ENCODE measurements at places on chromosomes 16 and 17.

DNA sequence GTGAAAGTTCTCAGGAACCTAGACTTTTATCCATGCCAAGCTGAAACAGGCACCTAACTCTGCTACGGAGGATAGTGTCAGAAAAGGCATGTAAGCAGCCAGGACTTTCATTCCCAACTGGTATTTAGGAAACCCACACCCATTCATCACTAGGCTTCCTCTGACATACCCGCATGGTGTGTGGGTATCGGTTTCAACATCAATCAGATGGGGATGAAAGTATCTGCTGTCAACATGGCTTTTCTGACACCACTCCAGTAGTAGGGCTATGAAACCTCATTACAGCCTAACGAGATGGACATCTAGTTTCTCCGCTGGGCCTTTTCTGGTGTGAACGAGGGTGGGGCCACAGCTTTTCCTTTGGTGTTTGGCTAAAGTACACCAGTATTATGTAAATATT is 1178.3 kb downstream of the CDH11 start:
- DNase-seq, result no peak

DNA sequence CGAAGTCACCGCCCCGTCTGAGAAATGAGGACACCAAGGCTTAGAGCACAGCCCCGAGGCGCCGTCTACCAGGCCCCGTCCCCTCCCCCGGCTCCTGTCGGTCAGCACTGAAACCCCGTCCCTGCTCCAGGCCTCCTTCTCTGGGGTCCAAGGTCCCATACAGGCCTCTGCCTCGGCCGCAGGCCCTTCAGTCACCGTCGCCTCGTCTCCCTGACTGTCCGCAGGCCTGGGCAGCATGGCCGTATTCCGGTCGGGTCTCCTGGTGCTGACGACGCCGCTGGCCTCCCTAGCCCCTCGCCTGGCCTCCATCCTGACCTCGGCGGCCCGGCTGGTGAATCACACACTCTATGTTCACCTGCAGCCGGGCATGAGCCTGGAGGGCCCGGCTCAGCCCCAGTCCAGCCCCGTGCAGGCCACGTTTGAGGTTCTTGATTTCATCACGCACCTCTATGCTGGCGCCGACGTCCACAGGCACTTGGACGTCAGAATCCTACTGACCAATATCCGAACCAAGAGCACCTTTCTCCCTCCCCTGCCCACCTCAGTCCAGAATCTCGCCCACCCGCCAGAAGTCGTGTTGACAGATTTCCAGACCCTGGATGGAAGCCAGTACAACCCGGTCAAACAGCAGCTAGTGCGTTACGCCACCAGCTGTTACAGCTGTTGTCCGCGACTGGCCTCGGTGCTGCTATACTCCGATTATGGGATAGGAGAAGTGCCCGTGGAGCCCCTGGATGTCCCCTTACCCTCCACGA is 617 bp downstream of the COASY start:
- DNase-seq, result no peak

GRCh38 chr17:1089915-1090314 is 89.9 kb downstream of the ABR start:
- no peak for DNase-seq

GRCh38 chr17:27368980-27369379 is 75.1 kb downstream of the WSB1 start:
- no peak for DNase-seq

GRCh38 chr16:1763521-1764511 is 7.5 kb downstream of the NME3 start:
- no peak for DNase-seq

- no peak for DNase-seq
These were observed 155.8 kb upstream of the GSE1 start for GRCh38 chr16:85457366-85457765.

DNA sequence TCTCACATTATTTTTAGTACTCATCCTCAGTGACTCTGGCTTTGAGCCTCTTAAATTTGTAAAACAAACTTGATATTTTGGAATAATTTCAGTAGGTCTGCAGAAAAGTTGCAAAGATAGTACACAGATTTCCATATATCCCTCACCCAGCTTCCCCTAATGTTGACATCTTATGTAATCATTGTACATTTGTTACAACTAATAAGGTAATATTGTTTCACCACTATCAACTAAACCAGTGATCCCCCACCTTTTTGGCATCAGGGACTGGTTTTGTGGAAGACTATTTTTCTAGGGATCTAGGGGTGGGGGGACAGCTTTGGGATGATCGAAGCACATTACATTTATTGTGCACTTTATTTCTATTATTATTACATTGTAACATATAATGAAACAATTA is 391.2 kb downstream of the CA10 start:
- no peak for DNase-seq

- no peak for DNase-seq
These were observed 57.2 kb downstream of the KANSL1 start for GRCh38 chr17:46135879-46136563.

- DNase-seq, result no peak
These were observed 14.8 kb upstream of the PRPSAP1 start for GRCh38 chr17:76368545-76368944.

- no peak for DNase-seq
These were observed 22.2 kb downstream of the KRT23 start for GRCh38 chr17:40915199-40915661.

GRCh38 chr17:48610282-48611211 is at the start of gene HOXB7:
TSS of gene HOXB7 (minus strand) at chr17:48611017. CDS start at chr17:48610918, 99 bp downstream.
- DNase-seq, result peak; percentile 36

All from activated CD8-positive, alpha-beta memory T cell treated with anti-CD3 and anti-CD28 coated beads for 4 hours (primary cell).